Chondrocyte (in vitro differentiated cells): ENCODE measurements at places on chromosomes 1 and 21.

- DNase-seq, result no peak
These were observed 35.1 kb upstream of the IFNGR2 start for GRCh38 chr21:33368124-33368523.

DNA sequence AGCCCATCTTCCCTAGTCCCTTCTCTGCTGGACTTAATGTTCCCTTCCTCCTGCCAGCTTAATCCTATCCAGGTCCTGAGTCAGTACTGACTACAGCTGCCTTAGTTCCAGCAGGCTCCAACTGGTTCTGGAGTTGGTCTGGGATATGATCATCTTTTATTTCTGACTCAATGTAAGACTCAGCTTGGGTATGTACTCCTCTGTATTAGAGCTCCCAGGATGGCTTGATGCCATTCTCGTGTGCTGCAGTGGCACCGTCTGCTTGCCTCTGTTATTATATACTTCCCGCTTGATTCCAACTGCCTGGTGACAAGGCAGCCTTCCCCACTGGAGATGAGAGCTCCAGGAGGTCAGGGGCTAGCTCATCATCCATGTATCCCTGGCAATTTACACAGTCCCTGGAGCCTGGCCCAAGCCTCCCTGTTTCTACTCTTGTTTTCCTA lies 164.4 kb upstream of the DPT start:
- no peak for DNase-seq

DNA sequence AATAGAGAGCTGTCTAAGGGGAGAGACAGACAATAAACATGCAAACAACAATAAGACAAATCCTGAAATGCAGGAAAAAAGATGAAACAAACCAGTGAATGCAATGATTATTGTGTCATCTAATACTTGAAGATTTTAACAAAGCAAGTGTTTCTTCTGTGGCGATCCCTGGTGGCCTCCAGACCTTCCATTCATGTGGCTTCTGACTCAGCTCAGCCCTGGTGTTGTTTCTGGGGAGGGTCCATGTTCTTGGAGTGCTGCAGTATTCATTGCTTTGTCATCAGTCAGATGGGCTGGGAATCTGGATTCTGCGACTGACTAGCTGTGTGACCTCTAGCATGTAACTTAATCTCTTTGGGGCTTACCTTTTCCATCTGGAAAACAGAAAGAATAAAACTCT lies 1.5 kb upstream of the C2CD4D start:
- DNase-seq, result no peak

DNA sequence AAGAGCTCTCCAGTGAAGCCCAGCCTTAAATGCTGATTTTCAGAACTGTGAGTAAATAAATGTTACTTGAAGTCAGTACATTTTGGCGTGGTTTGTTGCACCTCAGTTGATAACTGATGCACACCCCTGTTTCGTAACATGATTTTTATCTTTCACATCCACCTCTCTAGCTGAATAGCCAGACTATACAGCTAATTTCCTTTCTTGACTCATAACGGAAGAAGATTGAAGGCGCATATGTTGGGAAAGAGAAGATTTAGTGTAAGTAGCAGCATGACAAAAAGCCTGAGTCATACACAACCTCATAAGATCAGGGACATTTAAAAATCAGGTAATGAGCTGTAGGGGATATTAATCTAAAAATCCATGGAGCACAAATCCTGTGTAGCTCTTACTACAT lies 716.2 kb upstream of the ZP4 start:
- no peak for DNase-seq

GRCh38 chr1:168422203-168422847 lies 121.5 kb downstream of the XCL2 start:
- DNase-seq, result no peak

DNA sequence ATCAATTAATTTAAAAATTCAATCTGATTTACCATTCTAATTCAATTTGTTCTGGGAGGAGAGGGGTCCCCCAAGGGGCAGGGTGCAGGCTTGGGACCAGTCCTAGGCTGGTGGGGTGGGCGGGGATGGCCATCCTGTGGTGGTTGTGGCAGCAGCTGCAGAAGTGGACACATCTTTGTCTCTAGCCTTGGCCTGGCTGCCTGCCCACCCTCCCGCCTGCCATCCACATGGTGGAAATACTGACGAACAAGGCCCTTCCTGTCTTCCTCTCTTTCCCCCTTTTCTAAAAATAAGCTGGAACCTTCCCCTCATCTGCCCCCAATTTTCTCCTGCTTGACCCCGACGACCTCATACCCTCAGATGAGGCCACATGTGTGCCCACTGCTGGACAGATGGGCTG lies 130.9 kb downstream of the FOXD2 start:
- no peak for DNase-seq

DNA sequence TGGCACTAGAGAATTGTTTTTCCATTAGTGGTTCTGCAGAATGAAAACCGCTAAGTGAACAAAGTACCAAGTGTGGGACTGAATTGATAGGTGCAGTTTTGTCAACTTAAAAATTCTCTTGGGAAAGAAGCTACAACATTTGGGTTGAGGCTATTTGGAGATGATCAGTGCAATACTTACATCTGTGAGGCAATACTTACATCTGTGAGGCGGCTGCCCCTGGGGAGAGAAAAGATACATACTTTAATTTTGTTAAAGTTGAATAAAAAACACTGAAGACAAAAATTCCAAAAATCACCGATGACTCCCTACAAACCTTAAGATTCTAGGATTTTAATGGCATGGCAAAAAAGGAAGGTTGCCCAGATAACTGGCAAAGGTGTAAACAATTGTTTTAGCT lies 1.7 kb downstream of the CFAP410 start:
- no peak for DNase-seq

DNA sequence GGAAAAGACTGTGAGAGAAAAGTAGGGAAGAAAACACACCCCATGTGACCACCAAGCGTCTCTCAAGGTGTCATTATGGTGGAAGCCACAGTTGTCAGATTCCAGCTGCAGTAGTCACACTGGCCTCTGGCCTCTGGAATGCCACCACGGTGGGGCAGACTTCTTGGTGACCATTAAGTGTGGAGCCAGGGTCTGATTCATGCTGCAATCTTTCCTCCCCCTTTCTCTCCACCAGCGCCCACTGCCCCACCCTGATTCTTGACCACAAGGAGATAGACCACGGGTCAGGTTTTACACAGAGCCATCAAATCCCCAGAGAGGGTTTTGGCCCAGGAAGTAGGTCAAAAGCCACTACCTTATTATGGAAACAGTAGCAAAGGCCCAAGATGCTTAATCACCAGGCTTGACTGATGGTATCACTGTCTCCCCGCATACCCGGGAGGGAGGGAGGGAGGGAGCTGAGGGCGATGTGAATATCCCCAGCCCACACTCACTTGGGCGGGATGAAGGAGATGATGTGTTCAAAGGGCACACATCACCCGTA lies 52.7 kb upstream of the GRHL3 start:
- DNase-seq, result no peak

DNA sequence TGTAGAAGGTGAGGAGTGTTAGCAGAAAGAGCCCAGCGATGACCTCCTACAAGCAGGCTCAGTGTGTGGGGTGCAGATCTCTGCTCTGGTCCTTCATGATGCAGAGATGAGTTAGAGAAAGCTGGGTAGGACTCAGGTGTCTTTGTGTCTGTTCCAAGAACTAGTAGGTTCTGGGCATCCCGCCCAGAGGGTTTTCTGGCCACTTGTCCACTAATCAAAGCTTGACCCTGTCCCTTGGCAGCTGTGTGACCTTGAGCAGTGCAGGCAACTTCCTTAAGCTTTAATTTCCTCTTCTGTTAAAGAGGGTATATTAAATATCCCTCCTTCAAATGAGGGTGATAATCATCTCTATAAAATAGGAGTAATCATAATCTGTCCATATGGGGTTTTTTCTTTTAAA lies 54.7 kb upstream of the WNT4 start:
- DNase-seq, result peak; percentile 21

DNA sequence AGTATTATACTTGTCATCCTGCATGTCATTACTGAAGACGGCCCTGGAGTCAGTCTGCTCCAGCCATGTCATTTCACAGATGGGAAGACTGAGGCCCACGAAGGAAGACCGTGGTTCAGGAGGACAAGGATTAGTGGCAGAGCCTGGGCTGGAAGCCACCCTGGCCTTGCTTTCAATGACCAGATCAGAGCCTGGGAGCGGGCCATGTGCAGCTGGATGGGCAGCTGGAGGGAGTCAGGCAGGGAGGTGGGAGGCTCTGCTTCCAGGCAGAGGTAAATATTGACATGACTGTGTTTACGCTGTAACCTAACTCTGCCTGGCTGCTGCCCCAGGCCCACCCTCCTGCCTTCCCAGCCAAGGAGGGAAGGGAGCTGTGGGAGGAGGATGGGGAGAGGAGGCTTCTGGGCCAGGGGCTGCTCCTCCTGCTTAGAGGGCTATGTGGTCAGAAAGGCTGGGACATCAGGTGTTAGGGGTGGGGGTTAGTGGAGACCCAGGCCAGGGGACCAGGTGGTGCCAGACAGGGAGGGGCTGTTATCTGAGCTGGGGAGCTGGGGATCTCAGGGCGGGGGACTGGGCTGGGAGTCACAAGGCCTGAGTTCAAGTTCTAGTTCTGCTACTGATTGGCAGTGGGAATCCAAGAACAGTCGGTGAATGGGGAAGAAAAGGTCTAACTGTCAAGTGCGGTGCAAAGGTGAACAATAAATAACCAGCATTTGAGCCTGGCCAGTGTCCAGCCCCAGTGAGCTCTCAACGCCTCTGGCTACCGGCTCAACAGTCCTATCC lies 48.5 kb upstream of the ECE1 start:
- DNase-seq, result no peak

DNA sequence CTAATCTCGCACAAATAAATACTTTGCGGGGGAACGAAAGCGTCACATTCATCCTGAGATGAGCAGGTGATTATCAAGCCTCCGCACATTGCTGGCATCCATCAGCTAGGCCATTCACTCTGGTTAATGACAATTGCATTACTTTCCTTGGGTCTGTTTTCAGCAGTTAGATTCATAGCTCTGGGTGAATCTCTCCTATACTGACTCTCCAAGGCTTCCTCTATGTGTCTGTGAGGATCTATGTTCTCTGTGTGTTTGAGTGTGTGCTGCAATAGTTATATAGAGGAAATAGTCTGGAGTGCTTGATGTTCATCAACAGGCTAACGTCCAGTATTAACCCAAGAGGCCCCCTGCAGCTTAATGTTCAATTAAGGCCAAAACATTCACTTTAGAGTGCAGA lies 133.0 kb upstream of the CTTNBP2NL start:
- no peak for DNase-seq

DNA sequence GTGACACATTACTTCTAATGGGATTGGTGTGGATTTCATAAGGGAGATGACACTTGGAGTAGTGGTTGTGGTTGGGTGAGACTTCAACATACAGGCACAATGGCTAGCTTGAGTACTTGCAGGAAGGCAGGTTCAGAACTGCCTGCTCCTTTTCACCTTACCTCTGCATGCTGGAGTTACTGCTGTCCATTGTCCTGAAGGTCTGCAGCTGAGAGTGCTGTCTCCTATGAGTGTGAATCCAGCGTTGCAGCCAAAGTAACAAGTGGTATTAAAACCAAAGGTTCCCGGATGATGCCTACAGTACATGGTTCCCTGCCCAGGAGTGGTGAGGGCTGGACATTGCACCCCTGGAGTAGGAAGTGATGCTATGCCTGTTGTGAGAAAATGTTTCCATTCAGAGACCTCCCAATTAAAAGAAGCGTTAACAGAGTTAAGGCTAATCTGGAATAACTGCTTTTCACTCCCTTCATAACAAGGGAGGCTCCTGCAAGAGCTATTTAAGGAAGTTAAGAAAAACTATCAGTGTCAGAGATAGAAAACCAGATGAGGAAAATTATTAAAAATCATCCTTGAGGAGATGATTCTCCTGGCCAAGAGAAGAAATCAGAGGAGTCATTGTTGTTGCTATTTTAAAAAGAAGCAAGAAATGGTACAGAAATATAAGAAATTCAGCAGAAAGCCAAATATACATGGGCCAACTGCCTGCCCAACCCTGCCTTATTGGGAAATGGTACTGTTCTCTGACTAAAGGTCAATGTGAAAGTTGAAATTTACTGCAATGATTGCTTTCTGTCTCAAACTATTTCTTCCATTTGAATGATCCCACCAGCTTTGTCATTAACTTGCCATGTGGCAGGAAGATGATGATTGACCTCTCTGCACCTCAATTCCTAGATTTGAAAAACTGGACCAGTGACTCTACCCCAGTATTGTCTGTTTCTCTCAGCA lies 9.8 kb upstream of the F5 start:
- no peak for DNase-seq

DNA sequence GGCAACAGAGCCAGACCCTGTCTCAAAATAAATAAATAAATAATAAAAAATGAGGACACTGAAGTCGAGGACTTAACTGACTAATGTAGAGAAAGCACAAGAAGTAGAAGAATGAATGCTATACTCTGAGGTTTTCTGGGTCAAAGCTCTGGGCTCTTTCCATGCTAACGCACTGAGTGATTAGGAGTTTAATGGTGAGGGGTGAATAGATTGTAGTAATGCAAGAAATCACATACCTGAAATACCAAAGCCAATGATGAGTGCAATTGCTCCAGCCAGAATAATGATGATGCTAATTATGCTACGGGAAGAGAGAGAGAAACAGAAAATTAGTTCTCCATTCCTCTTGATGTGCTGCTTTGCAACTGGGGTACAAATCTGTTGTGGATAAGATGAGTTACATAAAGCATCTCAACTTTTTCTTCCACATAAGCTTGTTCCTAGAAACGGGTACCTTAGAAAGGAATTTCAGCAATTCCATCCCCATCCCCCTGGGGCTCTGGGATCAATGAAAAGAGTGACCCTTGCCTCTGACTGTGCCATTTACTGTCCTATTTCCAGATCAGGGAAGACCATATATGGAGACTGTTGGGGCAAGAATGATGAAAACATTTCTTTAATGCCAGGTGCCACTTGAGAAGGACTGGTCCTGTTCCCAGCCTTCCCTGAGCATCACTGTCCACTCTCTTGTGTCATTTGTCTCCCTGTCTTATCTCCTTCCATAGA lies 40.7 kb downstream of the VTCN1 start:
- no peak for DNase-seq

- DNase-seq, result peak; percentile 24
These were observed 2.1 kb downstream of the DISP3 start for GRCh38 chr1:11481019-11481418.

DNA sequence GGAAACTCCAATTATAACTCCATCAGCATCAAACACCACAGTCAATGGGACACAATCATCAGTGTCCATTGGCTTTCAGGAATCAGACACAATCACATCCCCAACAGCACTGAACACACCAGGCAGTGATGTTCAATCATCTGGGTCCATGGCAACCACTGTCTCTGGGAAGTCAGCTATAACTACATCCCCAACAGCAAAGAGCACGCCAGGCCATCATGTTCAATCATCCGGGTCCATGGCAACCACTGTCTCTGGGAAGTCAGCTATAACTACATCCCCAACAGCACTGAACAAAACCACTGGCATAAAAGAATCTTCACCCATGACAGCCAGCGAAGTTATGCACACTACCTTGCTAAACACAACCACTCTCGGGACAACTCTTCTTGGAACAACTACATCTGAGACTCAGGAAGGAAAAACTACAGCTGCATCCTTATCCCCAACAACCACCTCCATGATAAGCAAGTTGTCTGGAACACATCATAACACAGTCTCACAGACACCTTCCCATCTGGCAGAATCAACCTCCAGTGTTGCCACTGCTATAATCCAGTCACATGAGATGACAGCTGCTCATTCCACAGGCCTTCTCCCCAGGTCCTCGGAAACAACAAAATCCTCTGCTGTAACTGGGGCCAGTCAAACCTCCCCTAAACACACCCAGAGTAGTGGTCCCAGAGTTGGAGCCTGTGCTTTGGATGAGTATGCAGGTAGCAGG lies 19.9 kb downstream of the CATSPER4 start:
- DNase-seq, result no peak
